ENCODE measurements at places on chromosomes 7 and 10.

DNA sequence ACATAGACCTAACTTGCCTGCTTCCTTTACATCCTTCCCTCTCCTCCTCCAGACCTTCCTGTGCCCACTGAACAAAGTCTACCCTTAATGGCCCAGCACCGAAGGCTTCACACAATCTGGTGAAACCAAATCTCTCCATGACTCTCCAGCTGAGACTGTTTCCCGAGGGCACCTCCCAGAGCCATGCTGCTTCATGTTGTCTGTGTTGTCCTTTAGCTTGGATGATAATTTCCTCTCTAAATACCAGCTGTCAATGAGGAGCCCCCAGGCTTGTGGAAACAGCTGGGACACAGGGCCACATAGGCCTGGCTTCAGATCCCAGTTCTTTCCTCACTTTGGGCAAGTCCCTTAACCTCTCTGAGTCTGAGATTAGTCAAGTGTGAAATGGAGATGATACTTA, 54.3 kb downstream of the DLD start:
- DNase-seq = no peak

DNA sequence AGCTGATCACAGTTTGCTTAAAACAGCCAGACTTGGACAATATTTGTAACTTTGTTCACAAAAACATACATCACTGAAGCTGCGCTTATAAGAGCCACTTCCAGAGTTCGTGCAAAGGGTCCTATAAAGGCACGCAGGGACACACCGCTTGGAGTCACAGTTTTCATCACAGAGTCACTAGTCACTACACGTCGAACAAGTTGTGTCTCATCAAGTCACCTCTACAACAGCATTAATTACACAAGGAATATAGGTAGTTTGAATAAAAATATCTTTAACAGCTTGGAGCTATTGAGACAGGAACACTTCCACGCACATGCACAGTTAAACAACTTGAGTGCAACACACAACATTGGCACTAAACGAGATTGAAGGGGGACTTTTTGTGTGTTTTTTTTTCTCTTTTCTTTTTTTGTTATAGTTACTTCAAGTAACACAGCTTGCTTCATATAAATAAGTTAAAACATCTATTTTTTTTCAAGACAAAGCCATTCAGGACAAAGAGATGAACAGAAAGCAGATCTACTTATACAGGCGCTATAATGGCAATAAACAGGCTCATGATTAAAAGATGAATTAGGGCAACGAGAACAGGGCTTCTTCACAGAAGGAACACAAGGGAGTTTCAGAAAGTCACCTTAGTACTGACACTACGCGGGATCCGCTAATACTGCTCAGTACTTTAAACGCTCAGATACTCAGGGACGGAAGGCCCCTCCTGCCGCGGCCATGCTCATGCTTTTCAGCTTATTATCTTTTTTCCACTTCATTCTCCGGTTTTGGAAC, 2.2 kb downstream of the HOXA5 start:
- no peak for DNase-seq

DNA sequence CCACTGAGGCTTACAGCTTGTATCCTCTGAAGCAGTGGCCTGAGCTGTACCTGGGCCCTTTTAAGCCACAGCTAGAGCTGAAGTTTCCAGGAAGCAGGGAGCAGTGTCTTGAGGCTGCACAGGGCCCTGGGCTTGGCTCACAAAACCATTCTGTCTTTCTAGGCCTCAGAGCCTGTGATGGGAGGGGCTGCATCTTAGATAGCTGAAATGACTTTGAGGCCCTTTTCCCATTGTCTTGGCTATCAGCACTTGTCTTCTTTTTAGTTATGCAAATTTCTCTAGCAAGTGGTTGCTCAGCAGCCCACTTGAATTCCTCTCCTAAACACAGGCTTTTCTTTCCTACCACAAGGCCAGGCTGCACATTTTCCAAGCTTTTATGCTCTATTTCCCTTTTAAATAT, 864.2 kb downstream of the REEP3 start:
- no peak for DNase-seq

GRCh38 chr7:23981314-23981713, 271.3 kb downstream of the STK31 start:
- DNase-seq = no peak

GRCh38 chr7:39882148-39882784, 67.8 kb upstream of the CDK13 start:
- DNase-seq = no peak

- no peak for DNase-seq
Measured at GRCh38 chr7:149719912-149720335, 53.5 kb downstream of the ZNF467 start.

DNA sequence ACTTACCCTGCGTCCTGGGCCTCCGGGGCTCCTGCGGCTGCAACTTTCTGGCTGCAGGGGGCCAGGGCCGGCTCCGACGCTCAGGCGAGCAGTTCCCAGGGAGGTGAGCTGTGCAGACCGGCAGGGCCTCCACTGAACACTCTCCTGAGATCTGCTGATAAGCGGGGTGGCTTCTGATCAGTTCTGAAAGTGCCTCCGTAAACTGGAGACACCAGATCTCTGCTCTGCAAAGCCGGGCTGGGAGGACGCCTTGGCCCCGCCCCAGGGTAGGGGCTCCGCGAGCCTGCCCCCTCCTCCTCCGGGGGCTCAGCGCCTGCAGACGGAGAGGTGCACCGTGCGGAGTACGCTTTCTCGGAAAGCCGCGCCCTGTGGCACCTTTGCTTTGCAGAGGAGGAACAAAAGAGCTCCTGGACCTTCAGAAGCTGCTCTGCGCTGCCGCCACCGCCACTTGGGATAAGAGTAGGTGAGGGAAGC, 141.3 kb upstream of the VKORC1L1 start:
- DNase-seq = no peak

- DNase-seq = no peak
Measured at GRCh38 chr10:8273749-8274148, 219.3 kb downstream of the GATA3 start.

DNA sequence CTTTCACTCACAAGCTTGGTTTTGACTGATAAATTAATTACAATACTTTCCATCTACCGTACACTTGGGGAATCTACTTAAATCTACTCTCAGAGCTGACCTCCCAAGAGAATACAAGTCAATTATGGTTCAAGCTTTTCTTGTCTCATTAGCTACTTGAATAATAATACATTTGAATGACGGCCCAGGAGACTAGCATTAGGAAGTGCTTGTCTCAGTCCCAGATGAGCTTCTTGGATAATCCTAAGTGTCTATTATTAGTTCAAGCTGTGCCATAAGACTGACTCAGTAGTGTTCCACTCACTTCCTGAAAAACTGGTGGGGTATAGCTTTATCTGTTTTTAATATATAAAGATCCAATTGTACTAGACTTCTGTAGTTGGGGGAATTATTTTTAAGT, 100.2 kb downstream of the GNAT3 start:
- DNase-seq = no peak

GRCh38 chr7:46747869-46748576, 827.0 kb upstream of the IGFBP3 start:
- no peak for DNase-seq

GRCh38 chr7:73504017-73504416, 18.1 kb downstream of the BAZ1B start:
- DNase-seq = no peak

- DNase-seq = no peak
Measured at GRCh38 chr10:108090476-108091215, 926.1 kb upstream of the SORCS1 start.

DNA sequence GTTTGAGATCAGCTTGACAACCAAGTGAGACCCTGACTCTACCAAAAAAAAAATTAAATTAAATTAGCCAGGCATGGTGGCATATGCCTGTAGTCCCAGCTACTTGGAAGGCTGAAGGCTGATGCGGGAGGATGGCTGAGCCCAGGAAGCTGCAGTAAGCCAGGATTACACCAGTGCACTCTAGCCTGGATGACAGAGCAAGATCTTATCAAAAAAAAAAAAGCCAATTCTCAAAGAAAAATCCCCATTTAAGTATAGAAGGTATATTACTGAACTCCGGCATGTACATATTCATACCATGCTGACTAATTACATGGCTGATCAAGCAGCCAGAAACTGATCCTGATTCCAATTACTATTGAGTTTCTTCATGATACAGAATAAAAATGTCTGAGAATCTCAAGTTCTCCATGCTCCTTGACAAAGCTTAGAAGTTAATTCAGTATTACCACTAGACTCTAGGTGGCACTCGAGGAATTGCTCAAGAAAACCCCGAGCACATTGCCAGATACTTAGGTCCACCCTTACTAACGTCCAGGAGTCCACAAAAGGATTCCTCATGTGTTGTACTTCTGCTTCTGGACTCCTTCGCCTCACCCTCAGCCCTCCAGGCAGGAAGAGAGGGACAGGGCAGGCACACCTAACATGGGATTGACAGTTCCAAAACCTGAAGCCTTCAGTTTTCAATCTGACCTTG, 148.9 kb downstream of the PARD3 start:
- no peak for DNase-seq

DNA sequence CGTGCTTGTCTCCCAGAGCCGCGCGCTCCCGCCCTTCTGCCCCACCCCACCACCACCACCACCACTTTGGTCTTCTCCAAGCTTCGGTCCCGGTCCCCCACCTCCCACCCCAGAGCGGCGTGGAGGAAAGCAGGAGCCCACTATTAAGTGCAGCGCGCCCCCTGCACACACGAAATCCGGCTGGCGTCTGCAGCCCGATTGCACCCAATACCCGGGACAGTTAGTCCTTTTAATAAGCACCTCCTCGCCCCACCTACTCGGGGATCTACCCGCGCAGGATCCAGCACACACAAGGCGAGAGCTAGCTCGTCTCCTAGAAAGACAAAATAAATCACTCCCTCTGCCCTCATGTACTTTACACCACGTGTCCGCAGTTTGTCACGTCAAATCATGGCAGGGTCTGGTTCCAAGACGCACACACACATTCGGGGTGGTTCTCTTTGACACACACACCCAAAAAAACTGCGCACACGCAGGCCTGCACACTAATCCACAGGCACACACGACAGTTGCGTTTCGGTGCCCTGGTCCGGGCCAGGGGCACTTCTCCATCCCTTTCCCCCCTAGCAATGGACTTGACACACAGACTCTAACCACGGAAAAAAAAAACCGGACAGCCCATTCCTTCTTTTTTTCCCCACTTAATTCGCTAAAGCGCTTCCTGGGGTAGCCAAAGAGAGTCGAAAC, 1.6 kb downstream of the SFMBT2 start:
- no peak for DNase-seq

- no peak for DNase-seq
Measured at GRCh38 chr7:134939136-134939535, 47.2 kb upstream of the AGBL3 start.

DNA sequence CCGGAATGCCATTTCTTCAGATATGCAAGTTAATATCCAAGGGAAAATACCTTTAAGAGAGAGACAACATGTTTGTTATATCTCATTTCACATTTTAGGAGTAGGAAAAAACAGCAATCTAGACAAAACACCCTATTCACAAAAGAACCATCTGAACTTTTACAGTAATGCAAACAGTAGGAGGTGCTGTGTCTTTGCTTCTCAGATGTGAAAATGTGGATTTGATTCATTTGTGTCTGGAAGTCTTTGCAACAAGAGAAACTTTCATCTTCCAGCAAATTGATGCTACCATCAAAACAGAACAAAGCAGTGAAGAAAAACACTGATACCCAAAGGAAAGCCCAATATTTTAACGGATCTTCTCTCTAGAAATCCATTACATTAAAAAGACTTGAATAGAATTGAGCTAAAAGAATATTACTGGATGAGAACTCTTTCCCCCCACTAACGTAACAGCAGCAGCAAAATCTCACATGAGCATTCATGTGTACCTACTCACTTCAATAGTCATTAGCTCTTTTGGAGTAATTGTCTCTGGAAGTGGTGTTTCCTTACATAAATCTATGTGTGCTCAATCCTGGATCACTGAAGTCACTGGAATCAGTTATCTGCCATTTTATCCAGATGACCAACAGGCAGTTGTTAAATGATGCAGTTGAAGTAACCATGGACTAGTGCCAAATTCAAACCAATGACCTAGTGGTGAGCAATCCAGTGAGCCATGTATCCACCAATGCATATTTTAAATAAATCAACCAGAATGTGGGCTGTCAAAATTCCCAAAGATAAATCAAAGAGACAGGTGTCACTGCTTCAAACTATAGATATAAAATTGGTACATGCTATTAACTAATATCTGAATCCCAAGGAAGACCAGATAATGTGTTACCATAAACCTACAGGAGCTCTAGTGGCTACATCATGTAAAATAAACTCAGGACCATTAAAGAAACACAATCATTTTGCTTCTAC, 1.8 kb downstream of the SEMA3C start:
- DNase-seq = no peak

DNA sequence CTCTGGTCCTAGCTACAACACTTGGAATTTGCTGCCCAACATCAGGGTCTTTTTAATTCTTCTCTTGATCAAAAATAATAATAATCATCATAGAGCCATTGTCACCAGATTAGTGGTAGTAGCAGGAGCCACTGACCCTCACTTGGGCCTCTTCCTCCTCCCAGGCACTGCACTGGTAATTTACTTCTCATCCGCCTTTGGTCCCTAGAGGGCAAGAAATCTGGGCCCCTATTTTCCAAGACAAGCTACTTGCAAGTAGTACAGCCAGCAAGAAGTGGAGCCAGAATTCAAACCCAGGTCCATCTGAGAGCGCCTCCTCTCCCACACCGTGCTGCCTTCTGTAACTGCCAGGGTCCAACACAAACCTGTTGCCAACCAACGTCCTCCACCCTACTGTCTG, 121.2 kb downstream of the SPDYE5 start:
- DNase-seq = no peak

GRCh38 chr10:26516540-26517101, 78.5 kb downstream of the APBB1IP start:
- DNase-seq = no peak

- DNase-seq = no peak
Measured at GRCh38 chr10:11242443-11243387, 225.0 kb downstream of the CELF2 start.

GRCh38 chr7:114832906-114833595, 88.8 kb upstream of the MDFIC start:
- no peak for DNase-seq

- no peak for DNase-seq
Measured at GRCh38 chr7:37656913-37657530, 26.5 kb upstream of the GPR141 start.

- DNase-seq = no peak
Measured at GRCh38 chr10:100737355-100738054, 7.9 kb upstream of the PAX2 start.

- no peak for DNase-seq
Measured at GRCh38 chr10:126080879-126081411, 184.6 kb downstream of the FANK1 start.

DNA sequence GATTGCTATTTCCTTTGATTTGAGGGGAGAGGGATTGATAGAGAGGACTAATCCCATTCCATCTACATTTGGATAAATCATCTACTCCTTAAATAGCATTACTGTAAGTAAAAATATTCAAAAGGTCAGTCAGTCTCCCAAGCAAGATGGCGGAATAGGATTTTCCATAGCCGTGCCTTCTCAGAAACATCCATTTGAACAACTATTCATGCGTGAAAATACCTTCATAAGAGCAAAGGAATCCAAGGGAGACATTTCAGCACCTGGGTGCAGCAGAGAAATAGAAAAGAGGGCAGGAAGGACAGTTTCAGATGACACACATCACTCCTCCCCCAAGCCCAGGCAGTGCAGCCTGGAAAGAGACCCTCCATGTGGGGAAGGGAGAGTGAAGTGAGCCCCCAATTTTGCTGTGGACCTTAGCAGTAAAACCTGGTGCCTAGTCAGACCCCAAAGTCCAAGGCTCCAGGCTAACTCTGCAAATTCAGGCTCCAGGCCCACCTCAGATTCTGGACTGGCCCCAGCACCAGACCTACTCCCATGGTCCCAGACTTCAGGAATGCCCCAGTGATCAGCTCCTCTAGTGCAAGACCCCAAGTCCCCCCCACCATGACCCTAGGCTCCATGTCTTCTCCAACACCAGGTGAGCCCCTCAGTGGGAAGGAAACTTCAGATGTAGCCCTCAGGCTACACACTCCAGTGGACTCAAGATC, 104.3 kb upstream of the LANCL2 start:
- no peak for DNase-seq
